Activated CD4-positive, alpha-beta T cell treated with anti-CD3 and anti-CD28 coated beads, Interleukin-2, amount 50 U/mL, for 24 hours (primary cell): ENCODE measurements at places on chromosomes 7 and 10.

DNA sequence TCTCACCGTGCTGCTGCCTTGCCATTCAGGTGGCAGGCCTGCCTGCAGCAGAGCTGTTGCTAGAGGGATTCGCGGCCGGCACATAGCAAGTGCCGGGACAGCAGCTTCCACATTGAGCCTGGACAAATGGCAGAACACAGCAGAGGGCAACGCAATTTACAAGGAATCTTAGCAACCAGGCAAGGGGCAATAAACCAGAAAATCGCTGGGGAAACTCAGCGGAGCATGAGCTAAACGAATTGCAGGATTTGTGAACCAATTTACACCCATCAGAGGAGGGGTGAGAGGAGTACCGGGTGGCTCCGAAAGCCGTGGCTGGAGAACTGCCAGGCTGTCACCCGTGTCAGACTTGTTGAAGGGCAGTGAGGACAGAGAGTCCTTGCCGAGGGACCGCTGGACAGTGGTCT is 58.6 kb upstream of the LOXL4 start:
- no peak for DNase-seq

- no peak for DNase-seq
These were observed 728.8 kb downstream of the TYW1 start for GRCh38 chr7:67725423-67725822.

- no peak for DNase-seq
These were observed 6.0 kb downstream of the FXYD4 start for GRCh38 chr10:43377424-43377883.

- DNase-seq: no peak
These were observed 226.6 kb downstream of the ARHGAP12 start for GRCh38 chr10:31702005-31702404.

DNA sequence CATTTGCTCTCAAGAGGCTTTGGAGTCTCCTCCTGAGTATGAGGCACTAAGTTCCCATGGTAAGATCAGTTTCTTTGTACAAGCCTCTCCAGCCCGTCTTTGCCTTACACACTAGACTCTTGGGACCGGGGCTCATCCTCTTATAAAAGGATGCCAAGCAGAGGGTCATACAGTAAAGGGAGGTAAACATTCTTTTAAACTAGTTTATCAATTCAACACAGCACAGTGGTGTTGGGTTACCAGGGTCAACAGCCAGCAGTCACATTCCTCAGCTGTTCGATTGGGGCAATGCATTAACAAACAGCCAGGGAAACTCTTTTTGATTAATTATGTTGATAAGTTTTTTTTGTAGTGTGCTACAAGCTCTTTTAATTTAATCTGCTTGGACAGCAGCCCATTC is 37.8 kb downstream of the HHEX start:
- no peak for DNase-seq

- no peak for DNase-seq
These were observed 123.5 kb upstream of the FERD3L start for GRCh38 chr7:19268737-19269136.
